ENCODE measurements at places on chromosomes 5 and 9. TPM values are rescaled to one million over a fixed set of nuclear protein-coding genes. Genes with fewer than 3 reads are reported as not detected.

Gene NUP188
- 33.9 TPM for total RNA-seq

DNA sequence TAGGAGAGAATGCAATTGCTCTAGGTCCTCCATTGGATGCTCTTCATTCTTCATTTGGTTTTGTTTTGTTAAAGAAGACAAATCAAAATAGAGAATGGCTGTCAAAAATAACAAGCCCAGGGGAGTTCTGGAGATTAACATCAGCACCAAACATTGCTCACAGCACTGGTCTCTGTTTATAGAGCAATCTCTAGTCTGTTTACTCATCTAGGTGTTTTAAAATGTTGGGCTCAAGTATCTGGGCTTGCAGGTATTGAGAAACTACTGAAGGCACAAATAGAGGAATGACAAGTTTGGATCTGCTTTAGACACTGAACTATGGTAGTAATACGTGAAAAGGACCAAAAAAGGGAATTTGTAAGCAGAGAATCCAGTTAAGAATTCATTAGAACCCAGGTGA is 77.0 kb upstream of the TMC1 start:
- DNase-seq: no peak

Gene SPARC
- total RNA-seq: 1,275 TPM

Gene LRRC14B
- not detected for total RNA-seq

DNA sequence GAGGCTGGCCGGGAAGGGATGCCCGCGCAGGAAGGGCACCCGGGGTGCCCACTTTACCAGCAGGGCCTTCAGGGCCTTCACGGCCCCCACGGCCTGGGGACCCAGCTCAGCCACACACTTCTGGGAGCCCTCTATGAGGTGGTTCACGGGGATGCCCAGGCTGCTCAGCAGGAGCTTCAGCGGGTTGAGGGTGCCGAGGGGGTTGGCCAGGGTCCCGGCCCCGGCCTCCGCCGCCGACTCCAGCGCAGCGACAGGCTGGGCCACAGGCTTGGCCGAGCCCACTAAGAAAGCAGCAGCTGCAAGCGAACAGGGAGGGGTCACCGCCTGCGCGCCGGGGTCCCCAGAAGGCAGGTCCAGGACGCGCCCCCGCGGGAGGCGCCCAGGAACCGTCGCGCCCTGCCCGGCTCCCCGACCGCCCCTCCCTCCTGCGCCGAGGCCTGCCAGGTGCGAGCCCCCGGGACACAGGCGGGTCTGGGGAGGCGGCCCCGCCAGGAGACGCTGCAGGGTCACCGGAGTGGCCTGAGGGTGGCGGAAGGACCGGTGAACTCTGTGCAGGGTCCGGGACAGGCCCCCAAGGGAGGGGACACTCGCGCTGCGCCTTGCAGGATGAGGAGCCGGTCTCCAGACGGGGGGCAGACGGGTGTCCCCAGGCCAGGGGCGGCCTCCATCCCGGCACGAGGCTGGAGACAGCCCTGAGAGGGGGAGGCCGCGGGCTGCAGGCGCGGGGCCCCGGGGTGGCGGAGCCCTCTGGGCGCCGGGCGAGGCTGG is 572 bp downstream of the SCGB3A1 start:
- no peak for DNase-seq

Gene CCNO
- 0.24 TPM for total RNA-seq

Gene IGFBPL1
- total RNA-seq: 7.9 TPM

Gene CCDC152
- total RNA-seq: 0.45 TPM

All from SK-MEL-5 (cell line).